ENCODE measurements at places on chromosomes 11 and 22.

GRCh38 chr11:68841718-68842426, at the start of gene CPT1A:
Gene CPT1A, minus strand, starts transcription at chr11:68841916. Its CDS starts 26,442 bp downstream, at chr11:68815474.
- DNase-seq, result no peak

GRCh38 chr11:47550288-47551047, 2.5 kb downstream of the CELF1 start:
- DNase-seq, result no peak

- DNase-seq, result no peak
Measured at GRCh38 chr22:20296598-20296997, 23.3 kb downstream of the DGCR6L start.

GRCh38 chr11:2198621-2199365, 27.2 kb upstream of the TH start:
- DNase-seq, result no peak

DNA sequence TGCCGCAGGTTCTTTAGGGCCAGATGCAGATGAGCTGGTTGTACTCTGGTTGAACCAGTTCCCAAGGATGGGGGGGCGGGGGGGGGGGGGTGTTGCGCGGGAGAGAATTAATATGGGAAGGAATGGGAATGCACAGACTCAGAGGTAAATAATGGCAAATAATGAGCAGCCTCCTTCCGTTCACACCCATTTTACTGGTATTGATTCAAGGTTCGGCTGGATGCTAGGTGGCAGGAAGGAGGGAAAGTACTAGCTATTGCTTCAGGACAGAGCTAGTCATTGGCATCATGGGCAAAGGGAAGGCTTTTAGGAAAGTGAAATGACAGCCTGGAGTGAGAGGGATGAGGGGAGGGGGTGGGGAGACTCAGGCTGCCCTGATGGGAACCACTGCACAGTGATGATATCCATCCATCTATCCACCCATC, at the start of gene VSTM5:
TSS of gene VSTM5 (minus strand) at position 25 of the 425 bp plus-strand sequence. CDS start 116 bp downstream, outside the sequence.
- no peak for DNase-seq

GRCh38 chr11:86592659-86593451, 79.6 kb downstream of the ME3 start:
- peak; percentile 91 for DNase-seq

DNA sequence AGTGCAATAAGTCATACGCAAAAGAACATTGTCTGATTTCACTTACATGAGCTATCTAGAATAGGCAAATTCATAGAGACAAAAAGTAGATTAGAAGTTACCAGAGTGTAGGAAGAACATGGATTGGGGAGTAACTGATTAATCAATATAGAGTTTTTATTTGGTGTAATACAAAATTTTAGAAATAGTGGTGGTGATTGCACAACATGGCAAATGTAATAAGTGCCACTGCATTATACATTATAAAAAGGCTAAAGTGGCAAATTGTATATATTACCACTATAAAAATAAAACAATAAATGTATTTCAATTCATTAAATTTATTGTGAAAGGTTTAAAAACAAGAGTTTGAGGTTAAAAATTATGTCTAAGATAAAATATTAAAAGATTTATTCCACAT, 8.7 kb upstream of the OR51B4 start:
- DNase-seq, result no peak

DNA sequence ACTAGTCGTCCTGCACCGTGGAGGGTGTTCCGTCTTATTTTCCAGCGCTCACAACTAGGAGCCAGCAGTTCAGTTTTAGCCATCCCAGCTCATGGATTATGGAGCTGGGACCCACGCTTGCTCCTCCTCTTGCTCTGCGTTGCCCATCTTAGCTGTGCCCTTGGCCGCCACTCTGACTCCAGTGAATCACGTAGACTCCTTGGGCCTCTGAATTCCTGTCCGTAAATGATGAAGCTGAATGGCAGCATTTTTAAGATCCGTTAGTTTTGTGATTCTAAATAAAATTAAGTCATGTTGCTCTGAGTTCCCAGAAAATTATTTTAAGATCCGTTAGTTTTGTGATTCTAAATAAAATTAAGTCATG, 23.8 kb downstream of the BCR start:
- no peak for DNase-seq

DNA sequence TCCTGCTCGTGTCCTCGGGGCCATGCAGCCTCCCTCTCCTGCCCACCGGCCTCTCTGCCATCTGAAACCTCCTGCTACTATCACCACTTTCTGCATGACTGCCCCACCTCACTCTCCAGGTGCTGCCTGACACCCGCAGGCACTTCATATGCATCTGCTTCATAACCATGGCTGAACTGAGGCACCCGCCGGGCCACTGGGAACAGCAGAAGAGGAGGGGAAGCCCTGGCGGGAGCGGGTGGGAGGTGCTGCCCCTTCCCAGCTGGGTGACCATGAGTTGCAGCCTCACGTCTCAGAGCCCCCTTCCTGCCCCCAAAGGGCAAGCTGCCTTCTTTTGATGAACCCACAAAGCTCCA, 21.7 kb upstream of the PICK1 start:
- DNase-seq, result no peak

DNA sequence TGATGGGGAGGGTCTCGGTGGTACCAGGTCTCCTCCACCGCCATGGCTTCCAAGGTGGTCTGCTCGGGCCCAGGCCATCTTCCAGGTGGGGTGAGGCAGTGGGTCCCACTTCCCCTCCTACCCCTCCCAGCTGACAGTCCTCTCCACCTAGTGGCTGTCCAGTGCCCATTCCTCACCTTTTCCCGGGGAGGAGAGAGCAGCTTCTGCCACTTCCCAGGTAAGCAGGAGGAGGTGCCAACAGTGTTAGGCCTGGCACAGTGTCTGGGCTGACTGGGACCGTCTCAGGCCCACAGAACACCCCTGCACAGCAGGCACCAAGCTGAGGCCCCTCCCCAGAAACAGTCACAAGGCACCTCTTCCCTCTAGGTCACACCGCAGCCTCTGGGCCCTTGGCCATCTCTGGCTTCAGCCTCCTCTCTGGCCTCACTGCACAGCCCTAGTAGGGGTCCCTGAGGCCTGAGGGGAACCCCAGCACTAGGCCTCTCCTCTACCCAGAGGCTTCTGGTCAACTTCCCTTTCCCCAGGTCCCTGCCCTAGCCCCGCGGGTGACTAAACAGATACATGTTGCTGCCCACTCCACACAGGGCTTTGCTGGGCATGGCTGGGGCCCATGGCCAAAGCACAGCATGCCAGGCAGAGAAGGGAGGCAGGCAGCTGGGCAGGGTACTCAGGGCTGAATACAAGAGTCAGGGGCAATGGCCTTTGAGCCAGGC, 2.3 kb upstream of the ANKRD13D start:
- no peak for DNase-seq

- DNase-seq, result no peak
Measured at GRCh38 chr11:47324520-47324919, 28.0 kb downstream of the MYBPC3 start.

- no peak for DNase-seq
Measured at GRCh38 chr22:50473088-50473487, 1.7 kb downstream of the SBF1 start.

DNA sequence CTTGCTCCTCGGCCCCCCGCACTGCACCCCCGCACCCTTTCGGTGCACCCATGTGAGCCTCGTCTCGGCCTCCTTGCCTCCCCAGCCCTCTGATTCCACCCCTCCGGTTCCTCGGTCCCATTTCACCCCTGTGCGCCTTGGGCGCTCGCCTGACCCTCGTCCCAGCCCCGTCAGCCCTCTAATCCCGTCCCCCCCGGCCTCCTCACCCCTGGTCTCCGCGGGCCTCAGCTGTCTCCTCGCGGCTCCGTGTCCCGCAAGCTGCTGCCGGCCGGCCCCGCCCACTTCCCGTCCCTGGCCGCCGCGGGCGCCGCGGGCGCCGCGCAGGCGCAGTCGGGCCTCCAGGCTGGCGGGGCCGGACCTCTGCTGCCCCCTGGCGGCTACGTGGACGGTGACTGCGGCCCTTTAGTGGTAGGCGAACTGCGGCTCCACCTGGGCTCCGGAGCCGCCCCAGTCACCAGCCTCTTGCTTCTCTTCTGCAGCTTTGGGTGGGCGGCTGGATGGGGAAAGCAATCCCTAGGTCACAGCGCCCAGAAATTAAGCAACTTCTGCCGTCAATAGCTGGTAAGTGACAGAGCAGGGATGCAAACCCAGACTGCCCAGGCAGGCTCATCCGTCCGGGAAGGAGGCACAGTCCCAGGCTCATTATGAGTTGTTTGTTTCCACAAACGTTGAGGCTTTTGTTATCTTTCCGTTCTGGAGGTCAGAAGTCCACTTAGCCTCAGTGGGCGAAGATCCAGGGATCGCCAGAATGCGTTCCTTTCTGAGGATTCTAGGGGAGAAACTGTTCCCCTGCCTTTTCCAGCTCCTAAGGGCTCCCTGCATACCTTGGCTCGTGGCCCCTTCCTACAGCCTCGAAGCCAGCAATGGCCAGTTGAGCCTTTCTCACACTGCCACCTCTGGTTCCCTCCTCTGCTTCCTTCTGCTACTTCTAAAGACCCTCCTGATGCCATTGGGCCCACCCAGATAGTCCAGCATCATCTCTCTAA, at the start of gene PPM1F:
TSS of gene PPM1F (minus strand) at position 263 of the 986 bp plus-strand sequence. CDS start 6,800 bp downstream, outside the sequence.
- DNase-seq, result peak; percentile 80

GRCh38 chr11:75145972-75146519, 4.9 kb upstream of the SLCO2B1 start:
- no peak for DNase-seq

DNA sequence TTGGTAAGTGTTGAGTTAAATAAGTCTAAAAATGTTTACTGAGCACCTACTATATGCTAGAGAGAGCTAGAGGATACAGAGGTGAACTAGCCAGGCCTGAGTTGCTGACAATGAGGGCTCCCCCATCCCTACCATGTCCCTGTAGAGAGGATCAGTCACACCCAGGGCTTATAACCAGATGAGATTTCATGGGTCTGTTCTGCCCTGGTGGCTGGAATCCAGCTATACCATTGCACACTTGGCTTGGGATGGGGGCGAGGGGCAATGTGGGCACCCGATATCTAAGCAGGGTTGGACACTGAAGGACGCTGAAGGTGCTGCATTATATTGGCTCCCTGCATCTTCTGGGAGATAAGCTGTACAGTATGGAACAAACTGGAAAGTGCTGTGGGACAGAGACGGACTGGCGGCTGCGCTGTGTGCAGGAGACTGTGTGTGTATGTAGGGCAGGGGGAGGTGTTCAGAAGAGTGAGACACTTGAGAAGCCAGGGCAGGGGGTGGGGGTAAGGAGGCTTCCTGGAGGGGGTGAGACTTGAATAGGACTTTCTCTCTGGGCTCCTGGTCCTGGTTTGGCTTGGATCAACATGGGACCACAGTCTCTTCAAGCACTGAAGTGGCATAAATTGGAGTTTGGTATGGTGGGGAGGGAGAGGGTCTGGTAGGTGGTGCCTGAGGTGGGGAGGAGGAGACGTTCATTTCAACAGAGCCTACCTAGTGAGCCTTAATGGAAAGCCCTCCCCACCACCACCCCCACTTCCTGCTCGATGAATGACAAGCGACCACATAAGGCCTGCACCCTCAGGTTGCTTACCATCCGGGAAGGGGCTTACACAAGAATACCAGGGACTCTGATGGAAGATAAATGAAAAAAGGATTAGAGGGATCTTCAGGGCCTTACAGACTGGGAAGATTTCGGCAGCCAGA, 1.8 kb downstream of the CD82 start:
- peak; percentile 12 for DNase-seq

- no peak for DNase-seq
Measured at GRCh38 chr11:115776916-115777315, 272.7 kb upstream of the CADM1 start.

DNA sequence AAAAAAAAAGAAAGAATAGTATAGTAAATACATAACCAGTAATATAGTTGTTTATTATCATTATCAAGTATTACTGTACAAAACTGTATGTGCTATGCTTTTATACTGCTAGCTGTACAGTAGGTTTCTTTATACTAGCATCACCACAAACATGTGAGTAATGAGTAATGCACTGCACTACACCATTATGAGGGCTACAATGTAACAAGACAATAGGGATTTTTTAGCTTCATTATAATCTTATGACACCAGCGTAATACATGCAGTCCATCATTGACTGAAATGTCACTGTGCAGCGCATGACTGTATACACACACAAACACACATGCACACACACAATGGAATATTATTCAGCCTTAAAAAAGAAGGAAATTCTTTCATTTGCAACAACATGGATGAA, 111.5 kb upstream of the ZBED5 start:
- DNase-seq, result no peak

DNA sequence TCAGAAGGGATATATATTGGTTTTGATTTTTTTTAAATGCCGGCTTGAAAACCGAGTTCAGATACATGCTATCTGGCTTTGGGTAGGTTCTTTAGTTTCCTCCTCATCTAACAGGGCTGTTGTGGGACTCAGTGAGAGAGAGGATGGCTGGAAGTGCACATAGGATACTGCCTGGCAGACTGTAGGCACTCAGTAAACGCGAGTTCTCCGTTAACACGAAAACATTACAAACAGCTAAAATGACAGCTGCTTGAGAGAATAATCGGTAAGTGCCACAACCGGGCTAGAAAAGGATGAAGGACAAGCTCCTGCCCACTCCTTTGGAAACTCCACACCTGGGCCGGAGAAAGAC, 369 bp downstream of the XRRA1 start:
- DNase-seq, result no peak

- no peak for DNase-seq
Measured at GRCh38 chr11:86802601-86803051, 2.3 kb downstream of the PRSS23 start.

DNA sequence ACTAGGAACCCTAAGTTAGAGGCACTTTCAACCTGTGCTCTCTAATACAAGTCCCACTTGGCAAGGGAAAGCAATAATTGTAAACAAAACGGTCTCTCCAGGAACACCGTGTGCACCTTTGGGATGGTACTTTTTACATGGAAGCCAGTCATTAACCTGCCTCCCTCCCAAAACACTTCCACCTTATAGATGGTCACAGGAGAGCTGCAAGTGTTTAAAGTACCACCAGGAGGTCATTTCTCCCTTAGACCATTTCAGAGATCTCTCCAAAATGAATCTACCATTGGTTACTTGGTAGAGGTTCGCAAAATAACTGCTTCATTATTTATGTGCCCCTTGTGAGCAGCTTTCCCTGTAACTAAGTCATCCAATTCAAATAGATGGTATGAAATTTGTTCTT, 375.3 kb downstream of the DYNC2H1 start:
- DNase-seq, result no peak

DNA sequence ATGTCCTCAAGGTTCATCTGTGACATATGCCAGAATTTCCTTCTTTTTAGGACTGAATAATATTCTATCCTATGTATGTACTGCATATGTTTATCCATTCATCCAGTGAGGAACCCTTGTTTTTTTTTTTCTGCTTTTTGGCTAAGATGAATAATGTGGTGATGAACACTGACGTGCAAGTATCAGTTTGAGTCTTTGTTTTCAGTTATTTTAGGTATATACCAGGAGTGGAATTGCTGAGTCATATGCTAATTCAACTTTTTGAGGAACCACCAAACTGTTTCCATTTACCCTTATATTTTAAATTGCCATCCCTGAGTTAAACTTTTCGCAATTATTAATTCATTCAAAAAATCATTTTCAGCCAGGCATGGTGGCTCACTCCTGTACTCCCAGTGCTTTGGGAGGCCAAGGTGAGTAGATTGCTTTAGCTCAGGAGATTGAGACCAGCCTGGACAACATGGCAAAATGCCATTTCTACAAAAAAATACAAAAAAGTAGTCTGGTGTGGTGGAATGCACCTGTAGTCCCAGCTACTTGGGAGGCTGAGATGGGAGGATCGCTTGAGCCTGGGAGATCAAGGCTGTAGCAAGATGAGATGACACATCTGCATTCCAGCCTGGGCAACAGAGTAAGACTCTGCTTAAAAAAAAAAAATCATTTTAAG, 64.2 kb downstream of the MICAL2 start:
- DNase-seq, result no peak

GRCh38 chr22:41831828-41832552, 915 bp upstream of the SREBF2 start:
- no peak for DNase-seq

Data from activated CD8-positive, alpha-beta memory T cell treated with anti-CD3 and anti-CD28 coated beads for 48 hours (primary cell).